ENCODE measurements at places on chromosomes 5 and 9.

GRCh38 chr5:27708534-27708933 lies 670.1 kb upstream of the CDH9 start:
- no peak for DNase-seq

DNA sequence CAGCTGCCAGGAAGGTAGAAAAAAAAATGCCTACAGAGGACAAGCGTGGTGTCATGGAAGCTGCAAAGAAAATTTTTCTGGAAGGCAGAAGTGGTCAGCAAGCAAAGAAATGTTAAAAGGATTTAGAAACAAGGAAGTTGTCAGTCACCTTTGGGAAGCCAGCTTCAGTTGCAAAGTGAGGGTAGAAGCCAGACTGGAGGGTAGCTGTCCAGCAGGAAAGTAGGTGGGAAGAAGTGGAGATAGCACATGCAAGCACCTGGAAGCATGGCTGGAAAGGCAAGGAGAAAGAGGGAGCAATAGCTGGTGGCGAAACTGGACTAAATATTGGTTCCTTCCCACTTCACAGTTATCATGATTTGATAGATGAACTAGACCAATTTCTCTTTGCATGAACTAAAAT lies 54.3 kb downstream of the ADRB2 start:
- no peak for DNase-seq

- no peak for DNase-seq
These were observed 75.4 kb upstream of the S1PR3 start for GRCh38 chr9:88915916-88916315.

DNA sequence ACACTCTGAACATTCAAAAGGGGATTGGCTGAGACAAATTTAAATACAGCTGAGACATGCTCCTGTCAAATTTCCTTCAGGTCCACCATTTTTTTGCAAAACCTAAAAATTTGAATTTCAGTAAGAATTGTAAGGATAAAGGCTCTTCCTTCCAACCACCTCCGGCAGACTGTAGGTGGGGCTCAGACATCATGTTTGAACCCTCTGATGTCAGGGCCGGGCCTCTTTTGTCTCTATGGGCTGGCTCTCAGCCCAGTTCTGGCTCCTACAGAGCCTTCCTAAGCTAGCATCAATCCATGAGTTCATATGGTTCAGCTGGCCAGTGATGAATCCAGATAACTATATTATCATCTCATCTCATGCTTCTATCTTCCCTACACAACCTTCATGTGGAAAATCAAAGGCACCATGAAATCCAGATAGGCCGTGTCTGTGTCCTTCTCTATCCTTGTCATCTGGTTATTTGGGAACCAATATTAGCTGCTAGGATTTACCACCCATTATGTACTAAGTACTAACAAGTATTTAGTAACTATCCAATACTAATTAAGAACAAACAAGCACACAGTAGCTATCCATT lies 44.2 kb downstream of the NIPSNAP3B start:
- DNase-seq, result no peak

DNA sequence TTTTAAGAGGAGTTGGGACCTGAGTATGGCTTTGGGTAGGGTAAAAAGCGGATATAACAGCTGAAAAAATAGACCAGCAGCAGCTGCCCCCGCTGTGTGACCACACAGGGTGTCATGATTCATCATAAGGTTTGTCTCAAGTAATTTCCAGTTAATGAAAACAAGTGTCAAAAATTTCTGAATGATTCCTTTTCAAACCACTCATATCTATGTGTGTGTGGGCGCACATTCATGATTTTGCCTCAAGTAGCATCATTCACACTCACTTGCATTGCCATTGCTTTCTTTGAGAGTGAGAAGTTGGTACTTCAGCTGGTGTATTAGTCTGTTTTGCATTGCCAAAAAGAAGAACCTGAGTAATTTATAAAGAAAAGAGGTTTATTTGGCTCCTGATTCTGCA lies 12.1 kb upstream of the TNFAIP8 start:
- no peak for DNase-seq

DNA sequence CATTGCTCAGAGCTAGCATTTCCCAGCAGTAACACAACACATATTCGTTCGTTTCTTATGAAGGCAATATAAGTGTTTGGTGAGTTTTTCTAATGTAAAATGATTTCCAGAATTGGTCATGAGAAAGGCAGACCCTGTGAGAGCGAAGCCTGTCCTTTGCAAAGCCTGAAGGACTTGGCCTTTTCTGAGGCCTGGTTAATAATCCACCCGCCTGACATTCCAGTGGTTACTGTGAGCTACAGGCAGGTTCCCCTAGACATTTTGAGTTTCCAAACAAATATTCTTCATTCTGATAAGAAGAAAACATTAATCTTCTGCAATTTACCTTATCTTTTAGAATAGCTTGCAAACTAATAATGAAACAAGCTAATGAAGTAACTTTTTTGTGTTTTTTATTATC lies 38.0 kb downstream of the ADAMTS16 start:
- DNase-seq, result no peak

GRCh38 chr5:51039424-51040329 lies 343.6 kb upstream of the ISL1 start:
- no peak for DNase-seq

- DNase-seq, result no peak
These were observed 390.5 kb downstream of the KDM4C start for GRCh38 chr9:7148243-7148765.

- DNase-seq, result peak; percentile 52
These were observed 43.1 kb downstream of the TMEM174 start for GRCh38 chr5:73215891-73216610.

GRCh38 chr9:88355166-88355565 lies 33.1 kb upstream of the SPIN1 start:
- no peak for DNase-seq

DNA sequence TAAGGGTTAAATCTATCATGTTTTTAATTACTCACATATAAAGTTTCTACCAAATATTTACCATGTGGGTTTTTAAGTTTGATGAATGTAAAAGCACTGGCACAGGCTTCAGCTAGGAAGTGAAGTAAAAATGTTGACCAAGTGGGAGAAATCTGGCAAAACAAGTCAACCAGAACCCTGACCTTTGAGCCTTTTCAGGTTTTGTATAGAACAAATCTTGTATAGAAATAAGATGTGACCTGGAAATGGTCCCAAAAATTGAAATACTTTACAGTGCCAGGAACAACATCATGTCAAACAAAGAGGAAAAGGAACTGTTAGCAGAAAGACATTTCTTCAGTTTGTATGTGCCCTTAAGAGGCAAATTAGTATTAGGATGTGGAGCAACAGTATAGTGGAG lies 137.6 kb downstream of the CCDC192 start:
- DNase-seq, result no peak

- no peak for DNase-seq
These were observed 42.8 kb upstream of the NKD2 start for GRCh38 chr5:965604-966344.

- DNase-seq, result no peak
These were observed 219.1 kb downstream of the ADAMTS6 start for GRCh38 chr5:65262649-65263059.

DNA sequence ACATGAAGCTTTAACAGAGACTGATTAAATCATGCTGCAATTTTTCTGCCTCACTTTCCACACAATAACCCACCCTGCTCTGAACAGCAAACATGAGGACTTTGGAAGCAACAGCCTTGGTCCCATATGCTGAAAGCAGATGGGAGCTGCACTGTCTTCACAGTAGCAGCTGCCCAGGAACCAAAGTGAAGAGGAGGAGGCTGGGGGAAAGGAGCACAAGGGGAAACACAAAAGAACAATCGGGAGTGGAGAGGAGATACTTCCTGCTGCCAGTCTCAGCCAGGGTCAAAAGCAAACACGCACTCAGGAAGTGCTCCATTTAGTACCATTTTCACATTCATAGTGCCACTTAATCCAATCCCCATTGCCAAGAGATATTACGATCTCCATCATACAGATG lies 183.3 kb upstream of the PUM3 start:
- no peak for DNase-seq

DNA sequence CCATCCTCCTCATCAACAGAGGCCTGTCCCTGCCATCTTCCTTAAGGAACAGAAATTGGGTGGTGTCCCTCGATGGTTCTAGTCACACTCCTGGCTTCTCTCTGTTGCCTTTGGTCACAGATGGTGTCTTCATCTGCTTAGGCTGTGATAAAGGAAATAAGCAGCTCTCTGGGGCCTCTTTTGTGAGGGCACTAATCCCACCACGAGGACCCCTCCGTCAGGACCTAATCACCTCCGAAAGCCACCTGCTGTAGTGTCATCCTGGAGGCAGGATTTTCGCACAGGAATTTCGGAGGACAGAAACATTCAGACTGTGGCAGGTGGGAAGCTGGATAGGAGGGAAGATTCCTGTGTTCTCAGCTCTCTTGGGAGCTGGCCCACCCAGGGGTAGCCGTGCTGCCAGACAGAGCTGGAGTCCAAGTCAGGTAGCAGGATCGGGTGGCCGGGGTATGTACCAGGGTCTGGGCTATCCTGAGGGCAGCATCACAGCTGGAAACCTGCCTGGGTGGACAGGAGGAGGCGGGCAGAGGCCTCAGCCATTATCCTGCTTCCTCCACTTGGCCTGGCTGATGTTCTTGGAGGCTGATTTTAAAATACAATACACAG lies 59.5 kb downstream of the ANKRD33B start:
- DNase-seq, result no peak

GRCh38 chr5:127517110-127517479 lies 345 bp upstream of the PRRC1 start:
- no peak for DNase-seq

DNA sequence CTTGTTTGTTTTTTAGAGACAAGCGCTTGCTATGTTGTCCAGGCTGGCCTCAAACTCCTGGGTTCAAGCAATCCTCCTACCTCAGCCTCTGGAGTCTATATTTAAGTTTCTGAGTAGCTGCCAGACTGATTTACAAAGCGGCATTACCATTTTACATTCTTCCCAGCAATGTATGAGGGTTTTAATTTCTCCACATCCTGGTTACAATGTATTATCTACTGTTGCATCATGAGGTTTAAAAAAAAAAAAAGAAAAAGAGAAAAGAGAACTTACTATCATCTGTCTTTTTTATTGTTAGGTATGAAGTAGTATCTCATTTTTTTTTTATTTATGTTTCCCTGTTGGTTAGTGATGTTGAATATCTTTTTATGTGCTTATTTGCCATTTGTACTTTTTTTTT lies 18.9 kb upstream of the CLINT1 start:
- DNase-seq, result no peak

DNA sequence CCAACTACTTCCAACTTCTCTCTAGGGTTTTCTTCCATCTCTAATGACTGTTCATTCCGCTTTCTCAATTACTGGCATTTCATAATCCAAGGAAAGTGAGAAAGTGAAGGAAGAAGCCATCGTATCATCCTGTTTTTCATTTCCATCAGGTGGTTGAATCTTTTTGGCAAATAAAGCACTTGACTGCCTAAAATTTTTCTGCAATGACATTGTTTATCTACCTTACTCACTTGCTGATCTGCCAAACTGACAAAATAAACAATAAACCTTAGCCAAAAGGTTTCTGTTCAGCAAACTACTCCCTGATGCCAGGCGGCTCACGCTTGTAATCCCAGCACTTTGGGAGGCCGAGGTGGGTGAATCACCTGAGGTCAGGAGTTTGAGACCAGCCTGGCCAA lies 18.4 kb downstream of the FNBP1 start:
- no peak for DNase-seq

DNA sequence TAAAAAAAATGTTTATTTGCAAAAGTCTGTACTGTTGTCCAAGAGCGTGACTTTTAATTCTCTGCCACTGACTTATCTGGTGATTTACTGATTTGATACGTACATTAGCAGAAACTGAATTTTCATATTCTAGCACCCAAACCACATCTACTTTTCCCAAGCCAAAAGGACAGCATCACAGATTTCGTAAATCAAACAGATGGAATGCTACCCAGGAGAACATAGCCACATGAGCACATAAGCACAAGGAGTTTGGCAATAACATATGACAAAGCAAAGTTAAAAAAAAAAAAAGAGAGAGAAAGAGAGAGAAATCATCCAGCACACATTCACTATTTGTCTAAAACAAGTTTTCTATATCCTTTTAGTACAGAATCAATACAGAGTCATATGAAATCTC lies 83.7 kb downstream of the HINT1 start:
- no peak for DNase-seq

DNA sequence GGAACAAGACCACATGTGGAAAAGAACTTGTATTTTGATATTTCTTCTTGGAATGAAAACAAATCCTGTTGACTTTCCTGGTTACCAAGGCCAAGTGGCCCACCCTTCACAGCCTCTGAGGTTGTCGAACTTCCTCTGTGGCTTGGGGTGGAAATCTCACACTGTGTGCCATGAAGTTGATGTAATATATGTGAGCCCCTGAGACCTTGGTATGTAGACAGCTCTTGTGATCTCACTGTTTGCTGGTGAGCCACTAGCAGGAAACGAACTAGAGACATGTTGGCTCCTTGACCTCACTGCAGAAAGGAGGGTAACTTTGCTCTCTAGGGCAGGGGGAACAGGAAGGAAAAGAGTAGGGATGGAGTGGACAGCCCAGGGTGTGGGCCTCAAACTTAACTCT lies 159.4 kb downstream of the ARHGAP26 start:
- no peak for DNase-seq

- no peak for DNase-seq
These were observed 31.1 kb upstream of the TIFAB start for GRCh38 chr5:135483254-135483653.

- no peak for DNase-seq
These were observed 47.0 kb downstream of the RAPGEF1 start for GRCh38 chr9:131692612-131693562.

DNA sequence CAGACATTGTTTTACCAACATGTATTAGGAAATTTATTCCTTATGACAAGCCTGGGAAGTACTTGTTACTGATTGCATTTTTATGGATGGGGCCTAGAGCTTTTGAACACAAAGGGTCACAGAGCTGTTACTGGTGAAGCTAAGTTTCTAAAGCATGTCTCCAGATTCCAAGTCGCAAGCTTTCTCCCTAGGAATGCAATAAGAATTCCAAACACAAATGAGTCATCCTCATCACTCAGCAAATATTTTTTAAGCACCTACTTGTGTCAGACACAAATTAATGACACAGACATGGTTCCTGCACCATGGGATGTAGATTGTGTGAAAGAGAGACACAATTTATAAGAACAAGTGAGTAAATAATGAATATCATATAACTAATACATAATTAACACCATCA lies 11.0 kb upstream of the SH3RF2 start:
- DNase-seq, result no peak

GRCh38 chr5:57832875-57833274 lies 350.3 kb upstream of the ACTBL2 start:
- no peak for DNase-seq

DNA sequence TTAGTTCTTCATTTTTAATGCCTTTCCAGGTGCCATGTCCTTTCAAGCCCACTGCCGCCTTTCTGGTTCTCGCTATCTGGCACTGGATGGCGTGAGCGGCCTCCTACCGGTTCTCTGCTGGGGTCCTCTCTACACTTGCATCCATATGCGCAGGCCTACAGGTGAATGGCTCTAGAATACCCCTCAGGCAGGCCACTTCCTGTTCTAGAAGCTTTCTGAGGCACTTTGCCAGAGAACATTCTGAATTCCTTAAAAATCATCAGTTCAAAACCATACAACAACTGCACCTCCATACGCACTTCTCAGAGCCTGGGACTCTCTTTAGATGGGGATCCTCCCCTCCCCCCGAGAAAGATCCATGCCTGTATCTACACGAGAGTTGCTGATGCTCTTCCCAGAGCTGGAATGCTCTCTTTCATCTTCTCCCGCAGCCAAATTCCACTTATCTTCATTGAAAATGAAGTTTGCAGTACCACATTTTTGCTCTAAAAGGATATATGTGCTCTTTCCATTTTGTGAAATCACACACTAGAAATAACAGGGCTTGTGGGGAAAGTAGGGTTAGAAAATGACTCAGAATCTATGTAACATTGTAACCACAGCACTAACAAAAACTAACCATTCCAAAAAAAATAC lies 1.4 kb upstream of the LHFPL2 start:
- DNase-seq, result no peak

- no peak for DNase-seq
These were observed 371.8 kb upstream of the PTGER4 start for GRCh38 chr5:40307920-40308319.
